ENCODE measurements at places on chromosomes 12 and 14.
A peak's percentile ranks its signal among the peaks of the same experiment; 100 is the strongest.

DNA sequence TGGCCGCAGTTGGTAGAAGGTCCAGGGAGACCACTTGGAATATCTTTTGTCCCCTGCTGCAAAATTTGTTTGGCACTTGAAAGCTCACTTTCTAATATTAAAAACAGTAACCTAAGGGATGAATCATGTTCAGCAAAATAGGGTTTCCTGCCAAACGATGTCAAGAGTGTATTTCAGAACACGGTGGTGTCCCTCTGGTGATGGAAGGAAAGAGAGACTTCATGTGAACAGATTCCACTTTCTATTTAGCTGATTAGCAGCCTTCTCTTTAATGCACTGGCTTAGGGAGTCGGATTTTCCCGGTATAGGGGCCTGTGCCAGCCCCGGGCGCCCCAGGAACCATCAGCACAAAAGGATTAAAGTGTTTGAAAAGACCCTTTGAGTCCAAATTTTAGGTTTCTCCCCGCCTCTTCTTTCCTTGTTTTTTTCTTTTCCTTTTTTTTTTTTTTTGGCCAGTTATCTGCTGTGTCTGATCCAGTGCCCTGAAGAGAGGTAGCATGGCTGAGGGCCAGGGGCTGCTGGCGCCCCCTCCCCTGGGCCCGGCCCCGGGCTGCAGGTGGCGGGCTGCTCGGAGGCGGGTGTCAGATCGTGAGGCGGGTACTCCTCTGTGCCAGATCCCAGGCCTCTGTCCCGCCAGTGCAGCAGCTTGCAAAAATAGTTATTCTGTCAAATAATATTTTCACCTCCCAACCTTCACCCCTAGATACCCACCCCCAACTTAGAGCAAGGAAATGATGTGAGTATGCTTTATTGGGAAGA is 88.3 kb downstream of the TESC start:
- no peak overlapping the region for H3K4me3 ChIP-seq
- no peak overlapping the region for H3K27ac ChIP-seq
- no peaks in the 10 kb centered on the region for H3K4me1 ChIP-seq
- peaks cover 43% of the 10 kb centered on the region for H3K36me3 ChIP-seq

DNA sequence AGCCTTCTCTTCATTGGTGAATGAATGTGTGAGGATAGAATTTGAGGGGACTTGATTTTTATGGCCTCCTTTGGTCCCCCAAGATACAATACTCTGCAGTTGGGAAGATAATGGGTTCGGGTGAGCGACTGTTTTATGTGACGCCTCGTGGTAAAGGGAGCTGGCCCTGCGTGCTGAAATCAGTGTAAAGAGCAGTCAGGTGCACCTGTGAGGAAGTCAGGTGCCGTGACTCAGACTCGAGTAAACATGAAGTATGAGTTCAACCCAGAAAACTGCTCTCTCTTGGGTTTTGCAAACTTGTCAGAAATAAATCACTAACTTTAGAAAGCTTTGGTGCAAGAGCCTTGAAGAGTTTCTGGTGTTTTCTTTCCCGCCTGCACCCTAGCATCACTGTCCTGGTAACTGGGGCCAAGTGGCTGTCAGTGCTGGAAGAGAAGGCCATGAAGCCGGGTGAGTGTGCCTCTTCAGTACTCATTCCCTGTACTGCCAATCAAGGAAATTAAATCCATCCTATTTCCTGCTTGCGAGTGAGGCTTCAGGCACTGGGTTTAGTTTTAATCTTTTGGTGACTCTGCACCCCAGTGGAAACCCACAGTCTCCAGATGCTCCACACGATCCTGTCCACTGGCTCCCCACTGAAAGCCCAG is 59.2 kb downstream of the AACS start:
- peaks cover 23% of the 10 kb centered on the region for H3K36me3 ChIP-seq
- H3K27me3 ChIP-seq: no peaks in the 10 kb centered on the region
- H3K4me3 ChIP-seq: no peak overlapping the region
- DNase-seq: no peak
- H3K27ac ChIP-seq: peak overlapping the region; percentile 15

GRCh38 chr12:50099302-50100008 is 4.4 kb upstream of the GPD1 start:
- no peak for DNase-seq
- peaks cover 38% of the 10 kb centered on the region for H3K36me3 ChIP-seq
- H3K27me3 ChIP-seq: peaks cover 2% of the 10 kb centered on the region
- H3K4me3 ChIP-seq: no peak overlapping the region

- DNase-seq: no peak
- no peak overlapping the region for H3K4me3 ChIP-seq
- peaks cover 3% of the 10 kb centered on the region for H3K36me3 ChIP-seq
- no peaks in the 10 kb centered on the region for H3K27me3 ChIP-seq
- no peak overlapping the region for H3K27ac ChIP-seq
- H3K4me1 ChIP-seq: peaks cover 17% of the 10 kb centered on the region
Observed at GRCh38 chr14:61430066-61430757, 108.8 kb downstream of the PRKCH start.

DNA sequence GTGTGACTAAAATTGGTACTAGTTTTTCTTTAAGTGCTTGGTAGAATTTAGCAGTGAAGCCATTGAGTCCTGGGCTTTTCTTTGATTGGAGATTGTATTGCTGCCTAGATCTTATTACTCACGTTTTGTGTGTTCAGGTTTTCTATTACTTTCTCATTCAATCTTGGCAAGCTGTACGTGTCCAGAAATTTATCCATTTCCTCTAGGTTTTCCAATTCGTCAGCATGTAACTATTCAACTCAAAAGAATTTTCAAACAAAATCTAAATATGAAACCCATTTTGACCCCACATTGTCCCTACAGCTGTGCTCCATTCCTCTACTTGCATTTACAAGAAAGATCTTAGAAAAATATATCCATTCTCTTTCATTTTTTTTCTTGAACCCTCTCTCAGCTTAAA is 1613.4 kb upstream of the SEL1L start:
- DNase-seq: no peak
- no peak overlapping the region for H3K4me3 ChIP-seq
- no peak overlapping the region for H3K27ac ChIP-seq
- no peaks in the 10 kb centered on the region for H3K4me1 ChIP-seq

- peaks cover 11% of the 10 kb centered on the region for H3K27me3 ChIP-seq
- no peak for DNase-seq
- no peak overlapping the region for H3K4me3 ChIP-seq
- no peaks in the 10 kb centered on the region for H3K36me3 ChIP-seq
- H3K4me1 ChIP-seq: peaks cover 1% of the 10 kb centered on the region
Observed at GRCh38 chr12:94049718-94050117, 98.7 kb upstream of the PLXNC1 start.
